ENCODE measurements at places on chromosomes 2 and 18.

- DNase-seq: no peak
These were observed 82.0 kb downstream of the FHOD3 start for GRCh38 chr18:36379435-36379984.

DNA sequence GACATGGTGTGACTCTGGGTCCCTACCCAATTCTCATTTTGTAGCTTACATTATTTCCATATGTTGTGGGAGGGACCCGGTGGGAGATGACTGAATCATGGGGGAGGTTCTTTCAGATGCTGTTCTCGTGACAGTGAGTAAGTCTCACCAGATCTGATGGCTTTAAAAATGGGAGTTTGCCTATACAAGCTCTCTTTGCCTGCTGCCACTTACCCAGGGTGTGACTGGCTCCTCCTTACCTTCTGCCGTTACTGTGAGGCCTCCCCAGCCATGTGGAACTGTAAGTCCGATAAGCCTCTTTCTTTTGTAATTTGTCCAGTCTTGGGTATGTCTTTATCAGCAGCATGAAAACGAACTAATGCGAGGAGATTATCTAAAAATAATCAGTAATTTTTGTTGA is 1683.2 kb upstream of the SLC39A10 start:
- DNase-seq: no peak

- no peak for DNase-seq
These were observed 25.7 kb upstream of the SP5 start for GRCh38 chr2:170689481-170689880.

GRCh38 chr2:96940001-96940615 is 46.3 kb downstream of the FAM178B start:
- no peak for DNase-seq

GRCh38 chr2:45009928-45010701 is 863 bp upstream of the SIX2 start:
- peak; percentile 14 for DNase-seq

DNA sequence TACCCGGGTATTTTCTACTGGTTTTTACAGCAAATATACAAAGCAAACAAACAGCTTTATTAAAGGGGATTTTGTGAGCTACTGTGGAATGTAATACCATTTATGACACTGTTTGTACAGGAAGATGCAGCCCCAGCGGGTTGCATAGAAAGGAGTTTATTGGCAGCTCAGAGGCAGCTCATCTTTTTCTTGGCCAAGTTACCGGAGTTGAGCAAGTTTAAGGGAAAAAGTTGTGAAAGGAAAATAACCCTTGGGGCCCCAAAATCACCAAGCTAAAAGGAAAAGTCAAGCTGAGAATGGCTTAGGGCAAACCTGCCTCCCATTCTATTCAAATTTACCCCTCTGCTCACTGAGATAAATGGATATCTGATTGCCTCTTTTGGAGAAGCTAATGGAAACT is 60.8 kb downstream of the MOB4 start:
- DNase-seq: peak; percentile 93

DNA sequence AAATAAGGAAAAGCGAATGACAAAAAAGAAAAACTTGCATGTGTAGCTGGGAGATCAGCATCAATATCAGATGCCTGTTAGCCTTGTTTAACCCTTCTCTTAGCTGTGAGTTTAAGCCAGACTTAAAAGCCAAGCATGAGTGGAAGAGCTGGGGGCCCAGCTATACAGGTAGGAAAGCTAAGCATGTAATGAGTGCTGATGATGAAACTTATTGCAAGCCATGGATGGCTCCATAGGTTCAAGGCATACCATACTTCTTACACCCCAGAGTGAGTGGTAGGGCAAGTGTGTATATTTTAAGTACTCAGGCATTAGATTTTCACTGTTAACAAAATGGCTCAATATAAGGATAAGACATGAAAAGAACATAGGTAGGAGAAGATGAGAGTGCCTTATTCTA is 28.0 kb downstream of the RBBP8 start:
- DNase-seq: no peak

GRCh38 chr2:232365621-232366321 is 12.8 kb upstream of the ALPP start:
- peak; percentile 29 for DNase-seq

GRCh38 chr18:3062798-3063680 is 50.1 kb upstream of the LPIN2 start:
- peak; percentile 24 for DNase-seq

- no peak for DNase-seq
These were observed 386 bp upstream of the YIPF4 start for GRCh38 chr2:32277363-32277673.

GRCh38 chr2:53969285-53969967 is 1.4 kb downstream of the PSME4 start:
- DNase-seq: peak; percentile 84

- peak; percentile 26 for DNase-seq
These were observed 18.0 kb downstream of the RAPGEF4 start for GRCh38 chr2:172753610-172754009.

DNA sequence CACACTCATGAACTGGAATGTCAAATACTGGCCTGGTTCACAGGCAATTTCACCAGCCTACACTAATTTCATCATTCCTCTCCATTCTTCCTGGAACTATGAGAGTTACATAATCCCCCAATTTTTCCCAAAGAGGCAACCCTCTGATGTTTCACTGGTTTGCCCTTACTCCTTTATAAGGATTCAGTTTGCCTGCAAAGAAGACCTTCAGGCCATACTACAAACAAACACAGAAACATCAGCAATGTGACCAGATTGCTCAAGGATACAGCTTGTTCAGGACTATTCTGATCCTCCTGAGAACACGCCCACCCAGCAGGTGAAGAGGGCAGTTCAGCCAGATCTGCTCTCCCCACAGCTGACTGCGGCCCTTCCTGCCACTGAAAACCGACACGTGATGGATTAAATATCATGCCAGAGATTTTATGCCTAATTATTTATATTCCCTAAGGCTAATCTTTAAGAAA is 215.5 kb downstream of the ETAA1 start:
- DNase-seq: no peak

DNA sequence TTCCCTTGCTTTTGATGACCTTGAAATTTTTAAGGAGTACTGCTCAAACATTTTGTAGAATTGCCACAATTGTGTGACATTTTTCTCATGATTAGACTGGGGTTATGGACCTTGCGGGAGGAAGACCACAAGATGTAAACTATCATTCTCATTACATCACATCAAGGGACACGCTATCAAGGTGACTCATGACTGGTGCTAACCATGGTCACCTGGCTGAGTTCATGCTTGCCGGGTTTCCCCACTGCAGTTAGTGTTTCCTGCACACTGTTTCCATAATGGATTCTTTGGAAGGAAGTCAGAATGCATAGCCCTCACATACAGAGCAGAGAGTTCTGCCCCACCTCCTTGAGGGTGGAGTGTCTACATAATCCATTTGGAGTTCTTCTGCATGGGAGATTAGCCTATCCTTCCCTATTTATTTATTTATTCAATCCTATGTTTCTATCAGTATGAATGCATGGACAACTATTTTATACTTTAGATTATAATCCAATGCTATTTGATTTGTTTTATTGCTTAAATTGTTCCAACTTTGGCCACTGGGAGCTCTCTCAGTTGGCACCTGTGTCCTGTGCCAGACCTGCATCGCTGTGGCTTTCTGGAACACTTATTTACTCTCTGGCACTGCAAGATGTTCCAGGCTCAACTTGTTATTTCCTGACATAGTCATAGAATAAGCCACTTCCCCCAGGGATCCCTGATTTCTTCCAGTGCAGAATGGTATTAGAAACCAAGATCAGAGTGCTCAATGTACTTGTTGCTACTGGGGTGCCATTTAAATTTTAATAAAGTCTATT is 6.0 kb downstream of the MC2R start:
- no peak for DNase-seq

- no peak for DNase-seq
These were observed 192.8 kb downstream of the ZNF407 start for GRCh38 chr18:74790451-74790850.

- no peak for DNase-seq
These were observed at the start of gene NEUROD1 for GRCh38 chr2:181680055-181680936. TSS of gene NEUROD1 (minus strand) at chr2:181680517. CDS start at chr2:181678860, 1,657 bp downstream.

DNA sequence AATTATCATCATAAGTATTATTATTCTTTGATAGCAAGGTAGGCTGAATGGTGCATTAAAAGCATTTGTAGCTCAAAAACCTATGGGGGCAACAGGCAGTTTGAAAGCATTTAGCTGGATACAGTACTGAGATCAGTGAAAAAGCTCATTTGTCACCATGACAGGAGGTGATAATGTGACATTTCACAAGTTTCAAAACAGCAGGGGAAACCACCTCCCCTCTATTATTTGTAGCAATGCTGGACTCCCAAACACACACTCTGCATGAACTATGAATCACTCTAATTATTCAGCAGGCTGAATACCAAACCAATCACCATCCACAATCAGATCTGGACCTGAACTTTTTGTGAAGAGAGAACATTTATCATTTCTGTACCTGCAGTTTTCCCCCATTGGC is 63.4 kb downstream of the MYO5B start:
- DNase-seq: no peak

DNA sequence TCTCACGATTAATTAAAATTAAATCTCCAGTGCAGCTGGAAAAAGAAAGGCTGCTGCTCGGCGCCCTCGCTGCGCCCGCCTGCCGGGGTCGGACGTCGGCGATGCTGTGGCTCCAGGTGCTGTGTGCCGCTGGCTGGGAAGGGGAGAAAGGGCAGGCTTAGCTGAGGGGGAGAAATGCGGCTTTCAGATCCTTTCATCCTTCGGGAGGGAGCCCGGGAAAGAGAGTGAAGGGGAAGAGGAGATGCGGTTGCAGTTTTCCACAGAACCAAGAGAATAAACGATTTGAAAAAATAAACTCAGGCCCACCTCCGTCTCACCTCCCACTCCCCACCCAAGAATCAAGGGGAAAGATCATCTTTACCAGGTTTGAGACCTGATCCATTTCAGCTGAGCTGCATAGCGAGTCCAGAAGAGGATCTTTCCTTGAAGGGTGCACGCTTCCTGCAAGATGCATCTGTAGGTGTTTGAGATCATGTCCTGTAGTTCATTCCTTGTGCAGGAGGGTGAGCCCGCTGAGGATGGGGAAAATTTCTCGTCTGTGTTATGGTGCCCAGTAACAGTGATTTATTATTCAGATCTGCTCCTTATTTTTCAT is 495 bp downstream of the TMEM169 start:
- DNase-seq: no peak

- no peak for DNase-seq
These were observed 1000.4 kb upstream of the ACVR2A start for GRCh38 chr2:146844226-146844990.

DNA sequence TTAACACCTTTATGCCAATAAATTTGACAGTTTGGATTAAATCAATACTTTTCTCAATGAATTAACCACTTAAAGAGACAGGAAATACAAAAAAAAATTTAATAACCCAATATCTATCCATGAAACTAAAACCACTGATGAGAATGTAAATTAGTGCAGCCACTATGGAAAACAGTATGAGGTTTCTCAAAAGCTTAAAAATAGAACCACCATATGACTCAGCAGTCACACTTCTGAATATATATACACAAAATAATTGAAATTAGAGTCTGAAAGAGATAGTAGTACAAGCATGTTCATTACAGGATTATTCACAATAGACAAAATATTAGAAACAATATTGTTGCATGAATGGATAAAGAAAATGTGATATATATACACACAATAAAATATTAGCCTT is 382.1 kb upstream of the SETBP1 start:
- DNase-seq: no peak

- DNase-seq: no peak
These were observed 34.5 kb downstream of the KCNG3 start for GRCh38 chr2:42459296-42459695.

DNA sequence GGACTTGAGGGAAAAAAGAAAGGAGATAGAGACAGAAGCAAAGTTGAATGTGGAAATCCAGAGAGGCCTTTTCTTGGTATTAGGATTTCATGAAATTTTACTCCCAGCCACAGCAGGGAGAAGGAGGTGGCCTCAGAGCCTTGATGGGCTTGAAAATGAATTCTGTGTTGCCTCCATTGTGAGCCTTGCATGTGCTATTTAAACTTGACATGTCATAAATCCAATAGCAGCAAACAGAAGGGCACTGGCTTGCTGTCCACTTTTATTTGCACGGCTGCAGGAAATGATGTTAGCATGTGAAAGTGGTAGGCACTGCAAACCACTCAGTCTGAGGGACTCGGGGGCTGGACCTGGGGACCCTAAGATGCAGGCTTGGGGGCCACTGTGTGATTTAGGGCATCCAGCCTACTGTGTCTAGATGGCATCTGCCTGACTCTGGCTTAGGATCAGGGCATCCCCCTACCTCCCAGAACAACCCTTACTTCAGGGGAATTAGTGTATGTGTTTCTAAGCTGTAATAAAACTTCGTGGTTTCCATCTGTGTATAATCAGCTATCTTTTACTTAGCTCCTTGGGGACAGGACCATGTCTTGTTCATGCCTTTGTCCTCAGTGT is 139.1 kb upstream of the SKOR2 start:
- DNase-seq: no peak

DNA sequence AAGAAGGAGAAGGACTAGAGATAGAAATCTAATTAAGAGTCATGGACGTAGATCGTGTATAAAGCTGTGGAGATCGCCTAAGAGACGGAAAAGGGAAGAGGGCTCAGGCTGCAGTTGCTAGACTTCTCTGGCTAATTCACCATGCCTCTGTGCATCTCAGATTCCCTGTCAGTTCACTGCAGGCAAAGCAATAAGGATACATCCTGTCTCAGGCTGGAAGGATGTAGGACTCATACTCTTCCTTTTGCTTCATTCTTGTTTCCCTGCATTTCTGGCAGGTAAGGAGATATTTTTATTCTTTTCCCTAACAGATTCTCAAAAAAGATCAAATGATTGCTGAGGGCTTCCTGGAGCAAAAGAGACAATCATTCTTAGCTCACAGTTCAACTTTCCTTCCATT is 112.5 kb downstream of the AP1S3 start:
- DNase-seq: peak; percentile 47

- DNase-seq: no peak
These were observed 123.8 kb upstream of the CNTNAP5 start for GRCh38 chr2:123901256-123901655.

DNA sequence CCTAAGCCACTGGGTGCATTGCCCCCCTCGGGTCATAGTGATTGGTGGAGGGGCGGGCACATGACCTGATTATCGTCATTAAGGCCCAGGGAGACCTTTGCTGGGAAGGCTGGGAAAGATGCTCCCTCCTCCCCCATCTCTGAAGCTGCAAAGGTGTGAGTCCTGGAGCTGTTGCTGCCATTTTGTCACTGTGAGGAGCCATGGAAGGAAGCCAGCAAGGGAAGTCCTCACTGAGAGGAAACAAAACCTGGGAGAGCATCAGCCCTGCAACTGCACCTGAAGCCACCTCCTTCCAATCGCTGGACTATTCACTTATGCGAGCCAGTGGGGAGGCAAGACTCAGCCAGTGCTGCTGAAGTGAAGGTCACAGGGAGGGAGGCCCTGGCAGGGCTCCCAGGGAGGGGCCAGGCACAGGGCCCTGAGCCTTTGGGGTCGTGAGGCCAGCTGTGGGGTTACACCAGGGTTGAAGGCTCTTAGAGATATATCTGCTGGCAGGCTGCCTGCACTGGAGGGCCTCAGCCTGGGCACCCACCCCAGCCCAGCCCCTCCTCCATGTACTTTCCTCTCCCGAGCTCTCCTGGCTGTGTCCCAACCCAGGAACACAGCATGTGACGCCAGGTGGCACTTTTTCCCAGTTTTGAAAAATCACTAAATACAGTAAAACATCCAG is 10.7 kb upstream of the FAHD2A start:
- no peak for DNase-seq

- DNase-seq: no peak
These were observed 480.2 kb upstream of the CHST9 start for GRCh38 chr18:27665264-27665799.

Data from NCI-H460 (cell line).